PC-9 (cell line): ENCODE measurements at places on chromosomes 12 and 14. TPM values are rescaled to one million over a fixed set of nuclear protein-coding genes. Genes with fewer than 3 reads are reported as not detected.

KCNA1 gene
- not detected in 2 replicates for total RNA-seq

ADSS1 gene
- 5.8 and 11.5 TPM in 2 replicates for total RNA-seq

PAPOLA gene
- total RNA-seq, result 59.5 and 68.4 TPM in 2 replicates

KRT3 gene
- total RNA-seq, result 0.24 and 0.73 TPM in 2 replicates

NRIP2 gene
- not detected in 2 replicates for total RNA-seq

IAPP gene
- not detected in 2 replicates for total RNA-seq

DICER1 gene
- total RNA-seq, result 11.2 and 15.1 TPM in 2 replicates

NGB gene
- total RNA-seq, result not detected in 2 replicates

FAM222A gene
- total RNA-seq, result 2.3 and 3.1 TPM in 2 replicates

CCDC196 gene
- not detected in 2 replicates for total RNA-seq

SYNE3 gene
- total RNA-seq, result 1.5 and 1.9 TPM in 2 replicates

TAMALIN gene
- 0.50 TPM in 1 of 2 replicates, not detected in the other for total RNA-seq
